T-cell (primary cell): ENCODE measurements at places on chromosomes 16 and 17.

GRCh38 chr17:18105027-18105426 is 3.5 kb upstream of the MYO15A start:
- DNase-seq: no peak

- DNase-seq: peak; percentile 26
These were observed 14.9 kb downstream of the ELAC2 start for GRCh38 chr17:13002761-13003453.

DNA sequence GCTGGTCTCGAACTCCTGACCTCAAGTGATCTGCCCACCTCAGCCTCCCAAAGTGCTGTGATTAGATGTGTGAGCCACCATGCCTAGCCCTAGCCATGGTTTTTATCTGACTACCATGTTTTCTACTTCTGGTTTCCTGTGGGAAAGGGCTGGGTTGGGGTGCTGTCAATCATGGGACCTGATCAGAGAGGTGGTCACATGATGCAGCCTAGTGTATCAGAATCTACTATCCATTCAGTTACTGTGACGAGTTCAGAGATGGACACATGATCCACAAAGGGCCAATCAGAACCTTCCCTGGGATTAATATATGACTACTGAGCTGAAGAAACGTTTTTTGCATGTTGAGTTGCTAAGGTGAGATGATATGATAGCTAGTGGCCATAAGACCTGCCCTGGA is 59.1 kb downstream of the ABCC6 start:
- DNase-seq: no peak

DNA sequence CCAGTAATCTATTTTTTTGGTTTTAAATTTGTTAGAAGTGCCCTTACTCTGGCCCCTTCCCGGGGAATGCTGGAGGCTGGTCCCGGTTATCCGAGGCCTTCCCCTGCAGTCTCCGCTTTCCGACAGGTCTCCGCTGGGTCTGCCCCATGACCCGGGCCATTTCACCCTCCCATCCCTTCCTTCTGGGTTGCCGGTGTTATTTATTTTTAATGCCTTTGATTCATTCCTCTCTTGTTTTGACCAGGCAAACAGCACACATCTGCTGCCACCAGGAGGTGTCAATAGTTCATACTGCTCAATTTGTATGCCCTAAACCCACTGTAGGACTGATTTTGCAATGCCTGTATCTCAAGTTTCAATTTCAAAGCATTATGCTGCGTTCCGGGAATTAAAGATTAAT is 113.2 kb upstream of the IRX5 start:
- no peak for DNase-seq

GRCh38 chr17:73266796-73267195 is 5.1 kb upstream of the CPSF4L start:
- DNase-seq: no peak

DNA sequence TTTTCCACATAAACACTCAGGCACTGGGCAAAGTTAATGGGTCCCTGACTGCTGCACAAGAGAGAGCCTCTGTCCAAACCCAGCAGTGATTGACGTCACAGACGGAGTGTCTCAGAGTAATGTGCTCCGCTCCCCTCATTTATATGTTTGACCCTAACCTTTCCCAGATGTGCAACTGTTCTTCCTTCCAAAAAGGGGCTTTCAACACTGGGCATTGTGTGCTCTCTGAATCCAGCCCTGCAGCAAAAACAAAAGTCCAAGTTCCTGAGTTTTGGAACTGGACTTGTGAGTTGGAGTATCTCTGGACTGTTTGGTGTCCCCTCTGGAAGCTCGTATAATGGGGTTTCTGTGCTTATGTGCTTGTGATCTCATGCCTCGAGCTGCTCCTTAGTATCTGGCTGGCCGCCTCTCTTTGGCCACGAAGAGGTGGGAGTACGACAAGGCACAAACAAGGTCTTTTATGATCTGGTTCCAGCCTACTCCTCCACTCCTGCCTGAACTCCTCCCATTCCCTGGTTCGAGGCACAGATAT is 76.4 kb upstream of the SMIM36 start:
- DNase-seq: no peak

- peak; percentile 77 for DNase-seq
These were observed 5.4 kb downstream of the MYO1C start for GRCh38 chr17:1486802-1487695.

- no peak for DNase-seq
These were observed 134.9 kb downstream of the SOCS1 start for GRCh38 chr16:11121083-11121608.

GRCh38 chr16:58970775-58971174 is 236.7 kb upstream of the GOT2 start:
- DNase-seq: no peak

DNA sequence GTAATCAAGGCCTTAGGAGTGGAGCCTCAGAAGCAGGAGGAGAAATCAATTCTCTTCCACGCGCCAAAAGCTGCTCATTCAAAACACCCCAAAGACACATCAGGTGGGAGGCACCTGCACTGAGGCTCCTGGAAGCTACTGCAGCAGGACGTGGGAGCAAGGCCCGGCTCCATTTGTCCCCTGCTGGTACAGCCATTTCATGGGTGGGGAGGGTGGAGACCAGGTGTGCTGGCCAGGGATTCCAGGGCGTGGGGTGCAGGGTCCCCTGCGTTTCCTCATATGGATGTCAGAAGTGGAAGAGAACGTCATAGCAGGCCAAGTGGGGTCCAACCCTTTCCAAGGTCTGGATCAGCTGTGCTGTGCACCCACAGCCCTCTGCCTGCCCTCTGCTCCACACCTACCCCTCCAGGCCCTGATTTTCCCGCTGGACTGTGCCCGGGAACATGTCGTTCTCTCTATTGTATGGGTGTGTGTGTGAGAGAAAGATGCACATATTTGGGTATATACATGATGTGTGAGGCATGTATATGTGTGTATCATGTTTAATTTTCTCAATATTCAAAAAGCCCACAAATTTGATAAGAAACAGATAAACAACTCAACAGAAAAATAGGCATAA is 39.2 kb upstream of the CBX4 start:
- DNase-seq: no peak

- no peak for DNase-seq
These were observed 4.9 kb downstream of the IRX6 start for GRCh38 chr16:55328611-55329569.

DNA sequence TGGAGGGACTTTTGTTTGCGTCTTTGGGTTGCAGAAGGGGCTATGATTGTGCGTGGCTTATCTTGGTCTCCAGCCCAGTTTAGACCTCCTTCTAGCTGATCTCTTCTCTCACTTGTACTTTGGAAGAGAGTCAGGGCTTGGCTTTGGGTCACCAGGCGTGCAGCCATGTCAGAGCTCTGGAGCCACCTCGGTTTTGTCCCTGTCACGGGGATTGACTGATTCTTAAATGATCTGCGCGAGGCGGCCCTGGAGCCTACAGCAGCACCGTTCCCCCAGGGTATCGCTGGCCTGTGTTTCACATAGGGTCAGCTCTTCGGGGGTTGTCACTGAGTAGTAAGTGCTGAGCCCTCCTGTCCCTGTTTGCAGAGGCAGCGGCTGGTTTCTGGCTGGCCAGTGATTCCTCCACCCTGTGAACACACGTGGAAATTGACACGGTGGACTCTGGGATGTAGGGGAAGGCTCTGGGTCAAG is 209.8 kb upstream of the CHMP6 start:
- no peak for DNase-seq

GRCh38 chr16:47728205-47728604 is 267.1 kb downstream of the PHKB start:
- DNase-seq: no peak

DNA sequence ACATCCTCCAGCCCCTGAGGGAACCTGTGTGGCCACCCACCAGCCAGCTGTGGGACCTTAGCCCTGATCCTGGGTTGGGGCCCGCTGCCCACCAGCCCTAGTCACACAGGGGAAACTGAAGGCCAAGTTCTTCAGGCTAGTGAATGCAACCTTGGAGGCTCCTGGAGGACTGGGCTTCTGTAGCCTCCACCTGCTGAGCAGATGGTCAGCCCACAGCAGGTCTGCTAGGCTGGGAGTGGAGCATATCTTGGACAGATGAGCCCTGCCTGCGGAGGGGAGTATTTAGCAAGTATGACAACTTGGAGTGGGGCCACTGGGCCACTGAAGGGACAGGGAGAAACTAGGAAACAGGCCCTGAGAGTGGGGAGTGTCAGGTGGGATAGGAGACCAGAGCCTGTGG is 4.1 kb downstream of the DPEP3 start:
- no peak for DNase-seq

DNA sequence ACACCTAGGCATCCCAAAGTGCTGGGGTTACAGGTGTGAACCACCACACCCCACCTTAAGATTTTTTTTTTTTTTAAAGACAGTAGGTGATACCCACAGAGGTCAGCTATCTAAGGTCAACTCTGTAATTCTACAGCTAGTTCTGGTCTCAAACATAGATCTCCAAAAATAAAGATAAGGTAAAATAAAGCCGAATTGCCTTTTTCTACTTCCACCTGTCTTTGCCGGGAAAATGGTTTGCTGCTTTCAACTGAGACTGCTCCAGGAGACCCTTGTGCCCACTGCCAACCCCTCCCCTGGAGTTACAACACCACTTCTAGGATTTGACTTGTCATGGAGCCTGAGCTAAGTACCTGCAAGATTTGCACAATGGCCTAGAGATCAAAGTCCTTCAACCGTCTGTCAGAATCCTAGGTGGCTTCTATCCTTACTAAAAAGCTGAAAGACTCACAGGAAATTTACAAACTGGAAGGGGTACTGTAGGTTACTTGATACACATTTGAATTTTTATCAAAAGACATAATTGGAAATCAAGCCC is 4.7 kb upstream of the CNOT1 start:
- DNase-seq: no peak

DNA sequence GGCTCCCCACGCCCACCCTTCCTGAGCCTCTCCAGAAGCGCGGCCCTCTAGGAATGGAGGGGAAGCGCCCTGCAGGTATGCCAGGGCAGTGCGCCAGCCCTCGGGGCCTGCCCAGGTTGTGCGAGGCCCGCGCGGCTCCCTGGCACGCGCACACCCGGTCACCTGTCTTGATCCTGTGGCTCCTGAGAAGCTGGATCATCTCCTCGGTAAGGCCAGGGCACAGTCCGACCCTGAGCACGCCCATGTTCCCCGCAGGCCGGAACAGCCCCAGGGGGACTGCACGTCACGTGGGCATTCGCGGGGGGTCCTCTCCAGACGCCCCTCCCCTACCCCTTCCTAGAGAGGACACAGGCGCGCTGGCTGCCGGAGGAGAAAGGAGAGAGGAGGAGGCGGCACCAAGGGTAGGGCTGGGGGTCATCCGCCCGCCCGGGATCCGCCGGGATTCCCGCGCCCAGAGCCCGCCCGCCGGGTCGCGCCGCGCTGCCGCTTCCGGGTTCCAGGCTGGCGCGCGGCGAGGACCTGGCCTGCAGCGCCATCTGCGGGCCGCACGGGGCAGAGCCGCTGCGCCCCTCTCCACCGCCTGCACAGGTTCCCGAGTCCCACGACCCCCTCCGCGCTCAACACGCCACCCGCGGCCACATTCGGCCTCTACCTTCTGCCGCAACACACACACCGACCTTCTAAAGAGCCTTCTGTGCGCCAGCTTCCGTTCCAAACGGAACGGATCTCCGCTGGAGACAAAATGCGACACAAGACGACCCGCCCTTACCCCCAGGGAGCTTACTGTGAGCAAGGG is at the start of gene RAD51D:
RAD51D (minus strand) TSS at position 491 of the 796 bp plus-strand sequence; CDS start at position 244, 247 bp downstream.
- DNase-seq: peak; percentile 76

DNA sequence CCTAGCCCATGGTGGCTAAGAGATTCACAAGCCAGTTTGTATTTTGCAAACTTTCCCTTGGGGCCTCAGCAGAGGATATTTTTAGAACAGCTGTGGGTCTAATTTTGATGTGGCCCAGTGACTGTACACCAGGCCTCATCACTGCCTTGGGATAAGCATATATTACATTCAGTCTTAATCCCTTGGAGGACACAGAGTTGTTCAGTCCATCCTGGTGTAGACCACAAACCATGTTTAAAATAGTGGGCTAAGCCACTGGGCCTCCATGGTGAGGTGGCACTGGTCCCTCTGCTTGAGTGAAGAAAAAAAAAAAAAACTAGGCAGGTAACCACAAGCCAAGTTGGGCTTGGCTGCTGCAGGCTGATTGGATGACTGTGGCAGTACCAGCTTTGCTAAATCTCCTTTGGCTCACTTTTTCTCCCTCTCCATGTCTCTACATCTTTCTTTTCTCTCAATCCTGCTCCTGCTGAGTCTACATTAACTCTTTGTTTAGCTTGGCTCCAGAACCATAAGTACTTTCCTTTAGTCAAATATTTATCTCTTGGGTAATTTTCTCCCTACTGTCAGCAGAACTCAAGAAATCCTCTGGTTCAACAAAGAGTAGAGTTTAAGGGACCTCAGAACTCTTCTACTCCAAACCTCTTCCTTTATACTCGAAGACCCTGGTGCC is 120.0 kb upstream of the TBX2 start:
- DNase-seq: no peak

DNA sequence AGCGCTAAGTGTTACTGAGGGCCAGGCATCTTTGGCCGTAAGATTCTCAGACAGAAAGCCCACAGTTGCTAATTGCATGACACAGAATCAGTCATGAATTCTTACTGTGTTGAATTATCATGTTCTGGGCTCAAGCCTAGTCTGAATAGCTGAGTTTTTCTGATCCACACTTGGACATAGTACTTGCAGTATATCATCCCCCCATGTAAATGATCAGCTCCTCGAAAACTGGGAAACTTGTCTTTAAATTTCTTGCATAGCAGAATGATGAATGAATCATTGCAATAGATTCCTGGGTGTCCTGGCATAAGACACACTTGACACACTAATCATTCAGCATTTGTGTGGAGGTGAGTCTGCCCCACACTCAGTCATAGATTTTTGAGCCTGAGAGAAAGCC is 2.2 kb downstream of the MLYCD start:
- DNase-seq: no peak

GRCh38 chr16:87326151-87326571 is 9.0 kb upstream of the C16orf95 start:
- no peak for DNase-seq

- DNase-seq: no peak
These were observed 313.2 kb upstream of the KCNJ16 start for GRCh38 chr17:69761767-69762321.
